ENCODE measurements at places on chromosomes 4 and X. TPM values are rescaled to one million over a fixed set of nuclear protein-coding genes. Genes with fewer than 3 reads are reported as not detected.

RRH gene
- total RNA-seq: 0.34 TPM

DNA sequence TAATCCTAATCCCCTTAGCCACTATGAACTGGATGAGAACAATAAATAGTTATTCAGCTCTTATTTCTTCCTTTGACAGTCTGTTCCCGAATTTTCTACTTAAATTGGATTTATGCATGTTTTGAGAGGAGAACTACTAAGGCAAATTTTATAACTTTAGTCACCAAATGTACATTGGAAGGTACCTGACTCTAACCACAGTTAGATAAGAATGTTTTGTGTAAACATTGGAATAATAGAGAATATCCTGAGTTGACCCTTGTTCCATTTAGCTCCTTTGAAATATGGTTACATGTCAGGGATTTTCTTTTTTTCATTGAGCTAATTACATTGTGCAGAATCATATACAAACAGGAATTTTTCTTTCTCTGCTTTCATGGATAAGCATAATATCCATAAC, 202.6 kb downstream of the TLL1 start:
- no peak for DNase-seq

DNA sequence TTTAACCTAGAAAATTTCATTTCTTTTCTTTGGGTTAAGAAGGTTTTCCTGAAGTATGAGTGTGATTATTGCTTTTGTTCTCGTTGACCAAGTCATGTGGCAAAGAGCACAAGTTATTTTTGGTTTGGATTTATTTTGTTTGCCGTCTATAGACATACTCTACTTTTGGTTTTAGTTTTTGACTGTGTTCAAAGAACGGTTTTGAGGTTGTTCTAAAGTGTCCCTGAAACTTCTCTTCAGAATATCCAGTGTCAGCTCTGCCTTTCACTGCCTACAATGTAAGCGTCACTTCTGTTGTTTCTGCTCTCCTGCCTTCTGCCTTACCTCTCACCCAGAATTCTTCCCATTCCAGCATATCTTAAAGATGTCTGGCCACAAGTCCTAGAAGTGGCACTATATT, 812.2 kb downstream of the C4orf33 start:
- no peak for DNase-seq

CYTL1 gene
- 3.0 TPM for total RNA-seq

DNA sequence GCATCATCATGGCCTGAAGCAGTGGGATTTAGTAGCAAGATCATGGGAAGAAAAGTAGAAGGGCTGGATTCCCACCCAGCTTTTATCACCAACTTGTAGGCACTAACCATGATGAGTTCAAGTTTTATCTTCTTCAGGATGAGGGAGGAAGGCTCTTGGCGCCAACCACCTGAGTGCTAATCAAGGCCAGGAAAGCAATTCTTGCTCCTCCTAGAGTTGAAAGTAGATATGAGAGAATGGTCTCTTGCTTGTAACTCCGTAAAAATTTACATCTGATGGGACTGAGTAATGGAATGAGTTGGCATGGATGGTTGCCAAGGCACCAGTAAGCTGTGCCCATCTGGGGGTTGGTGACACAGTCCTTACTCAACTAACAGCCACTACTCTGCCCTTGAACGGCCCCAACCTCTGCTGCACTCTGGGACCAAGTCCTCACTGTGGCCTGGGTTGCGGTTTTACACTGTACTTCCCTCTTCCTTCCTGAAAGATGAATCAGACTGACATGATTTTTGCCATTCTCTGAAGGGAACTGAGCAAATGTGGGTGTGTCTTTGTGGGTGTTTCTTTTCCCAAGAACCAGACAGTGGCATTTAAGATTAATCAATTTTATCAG, 39.4 kb upstream of the NDP start:
- DNase-seq: peak; percentile 43

DNA sequence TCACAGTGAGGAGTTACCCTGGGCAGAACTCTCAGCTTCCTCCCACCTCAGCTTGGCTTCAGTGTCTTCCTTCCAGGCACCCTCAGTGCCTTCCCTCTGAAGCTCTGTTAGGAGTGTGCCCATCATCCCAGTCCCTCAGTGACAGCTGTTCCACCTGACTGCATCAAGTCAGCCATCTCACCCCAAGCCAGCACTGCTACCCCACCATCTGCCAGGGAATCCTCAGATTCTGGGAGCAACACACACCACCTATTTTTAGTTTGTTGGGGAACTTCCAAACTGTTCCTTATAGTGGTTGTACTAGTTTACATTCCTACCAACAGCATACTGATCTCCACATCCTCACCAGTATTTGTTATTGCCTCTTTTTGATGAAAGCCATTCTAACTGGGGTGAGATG, 182.9 kb downstream of the RELL1 start:
- DNase-seq: no peak

CDX4 gene
- not detected for total RNA-seq

DNA sequence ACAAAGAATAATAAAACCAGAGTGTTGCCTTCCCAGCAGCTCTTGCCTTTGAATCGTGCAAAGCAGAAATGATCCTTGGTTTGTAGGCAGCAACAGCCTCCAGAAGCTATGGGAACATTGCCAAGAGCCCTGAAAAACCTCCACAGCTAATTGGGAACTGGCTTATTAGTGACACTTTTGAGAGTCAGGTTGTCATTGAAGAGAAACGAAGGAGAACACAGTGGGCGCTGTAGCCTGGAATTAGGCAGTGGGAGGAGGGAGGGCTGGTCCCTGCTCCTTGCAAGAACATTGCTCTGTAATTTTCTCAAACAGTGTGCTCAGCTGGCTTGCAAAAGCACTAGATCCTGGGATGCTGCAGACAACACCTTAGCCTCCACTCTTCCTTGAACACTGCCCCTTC, 331.5 kb upstream of the EMCN start:
- DNase-seq: no peak

CTAG1B gene
- not detected for total RNA-seq

- DNase-seq: no peak
Observed at GRCh38 chr4:155659176-155659575, 7.5 kb upstream of the GUCY1A1 start.

GRCh38 chr4:72677886-72678285, 108.9 kb upstream of the ADAMTS3 start:
- DNase-seq: no peak

- no peak for DNase-seq
Observed at GRCh38 chr4:162943263-162943662, 223.4 kb downstream of the NAF1 start.

DNA sequence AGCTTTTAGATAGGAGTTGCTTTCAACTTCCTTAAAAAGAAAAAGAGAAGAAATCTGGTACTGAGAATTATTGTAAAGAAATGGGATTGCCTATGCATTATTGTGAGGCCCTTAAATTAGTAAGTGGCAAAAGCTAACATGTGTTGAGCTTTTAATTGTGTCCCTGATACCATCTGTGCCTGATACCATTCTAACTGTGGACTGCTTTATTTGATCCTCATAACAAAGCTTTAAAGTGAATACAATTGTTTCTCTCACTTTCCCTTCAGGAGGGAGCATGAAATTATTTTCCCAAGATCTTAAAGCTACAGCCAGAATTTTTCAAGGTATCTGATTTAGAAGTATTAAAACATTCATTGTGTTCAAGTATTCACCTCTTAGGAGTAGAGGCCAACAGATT, 9.9 kb downstream of the KCTD8 start:
- DNase-seq: no peak

GRCh38 chr4:111127841-111128240, 505.0 kb upstream of the PITX2 start:
- no peak for DNase-seq

DNA sequence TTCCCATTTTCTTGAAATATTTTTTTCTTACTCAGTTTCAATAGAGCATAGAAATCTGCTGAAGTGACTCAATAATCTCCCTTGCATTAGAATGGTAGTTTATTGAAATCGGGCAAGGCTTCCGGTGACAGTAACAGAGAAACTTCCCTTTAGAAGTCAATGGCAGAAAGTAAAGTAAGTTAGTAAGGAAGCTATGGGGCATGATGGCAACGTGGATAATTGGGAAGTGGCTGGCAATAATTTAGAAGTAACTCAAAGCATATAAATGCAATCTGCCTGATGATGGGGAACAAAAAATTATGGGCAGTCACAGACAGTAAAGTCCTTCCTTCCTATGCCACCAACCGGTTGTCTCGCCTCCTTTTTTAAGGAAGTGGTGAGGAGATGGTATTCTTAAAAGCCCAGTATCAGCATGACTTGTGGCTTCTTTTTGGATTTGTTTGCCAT, 7.6 kb downstream of the CYBB start:
- DNase-seq: no peak

- DNase-seq: no peak
Observed at GRCh38 chr4:97845758-97846157, 297.5 kb downstream of the STPG2 start.

GRCh38 chrX:2434270-2435163, 66.3 kb downstream of the DHRSX start:
- no peak for DNase-seq

GRCh38 chrX:80223982-80224579, 196.2 kb upstream of the TENT5D start:
- DNase-seq: no peak

DNA sequence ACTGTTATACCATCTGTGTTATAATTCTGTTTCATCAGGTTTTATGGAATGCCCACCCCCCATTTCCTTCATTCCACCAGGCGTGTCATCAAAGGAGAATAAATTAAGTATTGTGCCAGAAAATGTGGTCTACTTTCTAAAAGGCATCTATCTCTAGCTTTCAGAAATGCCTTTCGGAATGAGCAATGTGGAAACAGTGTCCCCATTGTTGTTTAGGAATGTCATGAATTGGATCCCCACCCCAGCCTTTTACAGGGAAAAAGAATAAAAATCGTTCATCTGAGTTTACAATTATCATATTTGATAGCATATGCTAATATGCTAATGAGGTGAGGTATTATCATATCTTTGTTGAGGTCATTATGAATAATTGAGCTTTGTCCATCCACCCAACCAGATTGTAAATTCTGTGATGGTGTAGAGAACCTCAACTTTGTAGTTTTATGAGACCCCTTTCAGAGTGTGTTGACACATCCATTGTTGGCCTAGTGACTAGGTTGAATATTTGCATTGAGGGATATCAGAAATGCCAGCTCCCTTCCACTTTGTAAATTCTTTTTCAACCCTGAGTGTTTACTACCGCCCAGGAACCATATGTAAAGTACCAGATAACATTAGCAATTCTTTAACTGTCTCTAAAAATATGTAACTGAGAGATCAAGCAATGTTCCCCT, 56.2 kb upstream of the CCDC160 start:
- DNase-seq: no peak

DNA sequence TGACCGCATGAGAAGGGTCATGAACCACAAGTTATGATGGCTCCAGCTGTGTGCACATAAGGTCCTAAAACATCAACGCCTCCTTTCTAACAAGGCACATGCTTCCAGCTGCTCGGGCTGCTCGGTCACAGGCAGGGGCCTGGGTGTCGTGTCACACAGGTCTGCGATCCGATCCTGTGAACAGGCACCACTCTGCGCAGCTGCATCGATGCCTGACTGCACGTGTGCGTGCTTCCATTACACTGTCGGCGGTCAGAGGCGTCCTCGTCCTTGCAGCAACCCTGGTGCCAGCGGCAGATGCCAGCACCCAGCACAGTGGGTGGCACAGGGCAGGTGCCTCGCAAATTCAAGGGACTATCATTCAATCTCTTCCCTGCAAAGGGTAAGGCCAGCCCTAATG, 23.9 kb downstream of the ZFYVE28 start:
- DNase-seq: no peak

GRCh38 chrX:40310447-40310846, 212.7 kb upstream of the BCOR start:
- DNase-seq: no peak

- DNase-seq: peak; percentile 49
Observed at GRCh38 chrX:120365320-120365719, 3.4 kb downstream of the ATP1B4 start.

TLR10 gene
- 0.10 TPM for total RNA-seq

- DNase-seq: no peak
Observed at GRCh38 chr4:139966383-139966782, 187.6 kb downstream of the MAML3 start.

- DNase-seq: peak; percentile 22
Observed at GRCh38 chrX:69313617-69314290, 148.5 kb upstream of the PJA1 start.

GRCh38 chr4:187714957-187715356, 280.6 kb upstream of the ZFP42 start:
- DNase-seq: no peak

GRCh38 chr4:2934077-2934812, 29.0 kb downstream of the NOP14 start:
- peak; percentile 75 for DNase-seq

- no peak for DNase-seq
Observed at GRCh38 chr4:67083496-67083895, 461.8 kb downstream of the CENPC start.

GRCh38 chrX:68072041-68072440, 361.3 kb downstream of the OPHN1 start:
- DNase-seq: no peak

Measured in ureter (tissue), 1 donor.